Vagina (tissue), 2 donors: ENCODE measurements at places on chromosomes 2 and 18. TPM values are rescaled to one million over a fixed set of nuclear protein-coding genes. Genes with fewer than 3 reads are reported as not detected.

The AFF3 gene
- 7.6 TPM for total RNA-seq

The LBH gene
- total RNA-seq: 28.0 TPM

The TSPYL6 gene
- total RNA-seq: not detected

The SCYGR4 gene
- not detected for total RNA-seq

The LYG2 gene
- not detected for total RNA-seq

DNA sequence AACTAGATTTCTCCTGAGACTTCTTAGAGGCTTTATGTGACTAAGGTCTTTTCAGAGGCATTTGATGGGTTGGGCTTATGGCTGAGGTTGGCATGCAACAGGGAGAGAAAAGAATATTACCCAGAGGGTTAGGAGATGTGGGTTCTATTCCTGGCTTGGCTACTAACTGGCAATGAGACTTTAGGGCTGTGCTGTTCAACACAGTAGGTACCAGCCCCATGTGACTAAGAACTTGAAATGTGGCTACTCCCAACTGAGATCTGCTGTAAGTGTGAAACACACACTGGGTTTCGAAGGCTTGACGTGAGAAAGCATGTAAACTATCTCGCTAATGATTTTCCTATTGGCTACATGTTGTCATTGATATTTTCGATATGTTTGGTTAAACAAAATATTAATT, 324.9 kb upstream of the SLC14A2 start:
- DNase-seq: no peak
